Natural killer cell treated with Interleukin-12 subunit alpha and Interleukin-12 subunit beta and Interleukin-15 and Interleukin-18, amount 100 ng/mL, for 72 hours (primary cell): ENCODE measurements at places on chromosomes 2 and 18. TPM values are rescaled to one million over a fixed set of nuclear protein-coding genes. Genes with fewer than 3 reads are reported as not detected.

DNA sequence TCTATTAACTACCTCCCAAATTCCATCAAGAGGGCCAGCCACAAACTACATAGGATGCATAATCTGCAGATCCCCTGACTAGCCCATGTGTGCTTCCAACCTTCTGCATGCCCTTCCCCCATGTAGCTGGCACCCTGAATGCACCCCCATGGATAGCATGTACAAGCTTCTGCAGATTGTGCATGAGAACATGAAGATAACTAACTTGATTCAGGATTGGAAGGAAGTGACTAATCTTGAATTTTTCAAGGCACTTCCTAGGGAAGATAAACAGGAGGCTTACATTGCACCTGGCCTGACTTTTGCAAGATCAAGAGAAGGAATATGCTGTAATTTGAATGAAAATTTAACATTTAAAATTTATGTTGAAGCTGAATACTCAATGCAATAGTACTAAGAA is 66.7 kb downstream of the CDC42EP3 start:
- peaks cover 43% of the 10 kb centered on the region for H3K36me3 ChIP-seq
- peaks cover 36% of the 10 kb centered on the region for H3K4me1 ChIP-seq
- no peak for DNase-seq
- H3K27me3 ChIP-seq: no peaks in the 10 kb centered on the region

- H3K4me1 ChIP-seq: no peaks in the 10 kb centered on the region
- H3K36me3 ChIP-seq: no peaks in the 10 kb centered on the region
- H3K27me3 ChIP-seq: no peaks in the 10 kb centered on the region
- no peak for DNase-seq
These were observed 25.3 kb upstream of the CPS1 start for GRCh38 chr2:210531050-210531449.

The IL1R2 gene
- total RNA-seq: not detected

DNA sequence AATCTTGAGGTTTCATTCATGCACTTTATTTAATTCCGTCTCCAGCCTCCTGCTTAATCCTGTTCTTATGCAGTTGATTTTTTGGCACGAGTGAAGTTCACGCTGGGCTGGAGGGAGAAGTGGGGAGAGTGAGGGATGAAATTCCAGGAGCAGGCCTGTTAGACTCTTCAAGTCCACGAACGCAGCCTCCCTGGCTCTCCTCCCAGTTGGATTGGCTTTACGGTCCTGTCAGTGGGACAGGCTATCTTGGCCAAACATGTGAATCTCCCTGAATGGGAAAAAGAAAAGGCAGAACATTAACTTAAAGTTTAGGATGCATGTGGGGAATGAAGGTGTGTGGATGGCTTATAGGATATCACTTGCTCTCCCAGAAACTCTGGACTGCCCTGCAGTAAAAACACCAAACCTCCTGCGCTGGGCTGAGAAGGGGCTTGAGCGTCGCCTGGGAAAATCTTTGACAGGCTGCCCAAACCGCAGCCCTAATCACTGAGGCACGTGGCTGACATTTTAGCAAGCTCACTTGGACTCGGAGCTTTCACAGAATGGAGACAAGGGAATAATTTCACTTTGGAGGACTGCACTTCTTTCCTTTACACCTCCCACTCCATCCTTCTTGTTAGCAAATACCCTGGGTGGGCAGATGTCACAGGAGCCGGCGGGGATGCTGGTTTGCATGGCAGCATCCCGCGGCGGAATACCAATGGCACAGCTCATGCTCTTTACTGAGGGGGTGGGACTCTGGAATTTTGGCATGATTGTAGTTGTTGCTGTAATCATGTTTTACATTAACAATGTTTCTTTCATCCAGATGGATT is 93.9 kb downstream of the ACKR3 start:
- H3K4me3 ChIP-seq: no peak overlapping the region
- no peak for DNase-seq
- no peak overlapping the region for H3K27ac ChIP-seq

The AMER3 gene
- not detected for total RNA-seq

The C2orf66 gene
- total RNA-seq: 0.21 TPM

DNA sequence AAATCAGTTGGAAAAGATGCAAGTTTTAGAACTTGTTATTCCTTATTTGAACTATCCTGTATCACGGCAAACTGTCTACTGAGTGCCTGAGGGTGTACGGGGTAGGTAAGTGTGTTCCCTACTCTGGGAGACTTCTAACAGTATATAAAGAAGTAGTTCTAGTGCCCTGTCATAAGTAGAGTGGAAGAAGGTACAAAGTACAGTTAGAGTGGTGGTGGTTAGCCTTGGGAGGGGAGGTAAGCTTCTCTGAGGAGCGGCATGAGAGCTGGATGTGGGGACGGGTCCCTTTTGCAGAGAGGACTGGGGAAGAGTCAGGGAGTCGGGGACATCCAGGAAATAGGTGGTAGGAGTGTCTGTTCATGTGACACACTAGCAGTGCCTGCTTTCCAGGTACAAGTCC is 48.5 kb downstream of the DGKD start:
- no peaks in the 10 kb centered on the region for H3K27me3 ChIP-seq
- no peak for DNase-seq
- H3K4me3 ChIP-seq: no peak overlapping the region
- H3K27ac ChIP-seq: peak overlapping the region; percentile 1
- peaks cover 6% of the 10 kb centered on the region for H3K36me3 ChIP-seq
- peaks cover 43% of the 10 kb centered on the region for H3K4me1 ChIP-seq

DNA sequence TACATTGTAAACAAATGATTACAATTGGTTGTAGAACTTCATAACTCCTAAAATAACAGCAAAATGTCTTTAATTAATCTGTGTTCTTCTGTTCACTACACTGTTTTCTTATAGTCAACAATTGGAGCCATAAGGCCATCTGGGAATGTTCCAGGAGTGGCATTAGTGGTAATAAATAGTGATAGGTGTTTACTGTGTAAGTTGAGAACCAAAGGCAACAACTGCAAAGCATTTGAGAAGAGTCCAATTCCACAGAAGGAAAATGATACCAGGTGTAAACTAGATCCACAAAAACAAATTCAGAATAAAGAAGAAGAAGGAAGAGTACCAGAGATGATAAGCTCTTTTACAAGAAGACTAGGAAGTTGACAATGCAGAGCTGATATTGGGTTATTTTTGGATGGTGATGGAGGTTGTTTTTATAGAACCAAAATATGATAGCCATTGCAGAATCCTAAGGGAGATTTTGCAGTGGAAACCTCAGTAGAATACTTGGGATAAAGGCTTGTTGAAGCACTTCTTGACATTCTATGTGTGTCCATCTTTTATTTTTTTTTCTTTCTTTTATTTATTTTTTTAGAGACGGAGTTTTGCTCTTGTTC is 52.9 kb downstream of the ANTXR1 start:
- peaks cover 40% of the 10 kb centered on the region for H3K27me3 ChIP-seq
- no peak overlapping the region for H3K4me3 ChIP-seq
- DNase-seq: no peak
- H3K36me3 ChIP-seq: no peaks in the 10 kb centered on the region

DNA sequence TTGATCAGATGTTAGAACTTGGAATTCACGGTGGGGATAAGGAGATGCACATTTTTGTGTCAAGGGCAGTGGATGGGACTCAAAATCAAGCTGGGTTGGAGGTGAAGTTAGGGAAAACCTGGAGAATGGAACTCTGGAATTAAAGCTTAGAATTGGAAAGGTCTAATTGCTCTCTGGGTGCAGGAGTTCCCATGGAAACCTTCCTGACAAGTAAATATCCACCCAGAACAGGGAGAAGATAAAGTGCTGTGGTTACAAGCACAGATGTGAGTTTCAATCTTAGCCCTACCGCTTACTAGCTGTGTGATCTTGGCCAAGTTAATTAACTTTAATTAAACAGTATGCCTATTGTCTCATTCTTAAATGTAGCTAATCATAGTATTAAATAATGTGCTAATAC is 71.3 kb upstream of the TCF7L1 start:
- no peak for DNase-seq
- no peak overlapping the region for H3K27ac ChIP-seq
- no peaks in the 10 kb centered on the region for H3K4me1 ChIP-seq
- H3K27me3 ChIP-seq: peaks cover 16% of the 10 kb centered on the region

GRCh38 chr2:69490486-69490885 is 53.3 kb upstream of the NFU1 start:
- H3K27me3 ChIP-seq: no peaks in the 10 kb centered on the region
- no peak for DNase-seq
- H3K36me3 ChIP-seq: peaks cover 17% of the 10 kb centered on the region
- H3K4me3 ChIP-seq: no peak overlapping the region

- no peak overlapping the region for H3K4me3 ChIP-seq
- no peaks in the 10 kb centered on the region for H3K4me1 ChIP-seq
- no peak for DNase-seq
- no peaks in the 10 kb centered on the region for H3K27me3 ChIP-seq
- no peak overlapping the region for H3K27ac ChIP-seq
- H3K36me3 ChIP-seq: no peaks in the 10 kb centered on the region
These were observed 18.9 kb upstream of the ALLC start for GRCh38 chr2:3639015-3639630.

GRCh38 chr2:160252278-160252887 is 52.3 kb upstream of the ITGB6 start:
- H3K4me3 ChIP-seq: no peak overlapping the region
- no peak for DNase-seq
- no peak overlapping the region for H3K27ac ChIP-seq
- no peaks in the 10 kb centered on the region for H3K27me3 ChIP-seq
- H3K36me3 ChIP-seq: no peaks in the 10 kb centered on the region
- H3K4me1 ChIP-seq: no peaks in the 10 kb centered on the region

The CDH20 gene
- total RNA-seq: 0.10 TPM

- H3K4me1 ChIP-seq: no peaks in the 10 kb centered on the region
- no peaks in the 10 kb centered on the region for H3K36me3 ChIP-seq
- no peak overlapping the region for H3K4me3 ChIP-seq
These were observed 339.3 kb downstream of the LRP1B start for GRCh38 chr2:141791521-141791920.

GRCh38 chr2:11344956-11345677 is 681 bp upstream of the ROCK2 start:
- no peak for DNase-seq
- peak overlapping the region; percentile 46 for H3K27ac ChIP-seq
- peak overlapping the region; percentile 72 for H3K4me3 ChIP-seq
- H3K36me3 ChIP-seq: peaks cover 5% of the 10 kb centered on the region

- H3K36me3 ChIP-seq: no peaks in the 10 kb centered on the region
- H3K27me3 ChIP-seq: no peaks in the 10 kb centered on the region
- H3K4me1 ChIP-seq: peaks cover 11% of the 10 kb centered on the region
- no peak for DNase-seq
- H3K27ac ChIP-seq: no peak overlapping the region
- H3K4me3 ChIP-seq: peak overlapping the region; percentile 59
These were observed 56.4 kb downstream of the RTP5 start for GRCh38 chr2:241925821-241926441.

The SH2D6 gene
- 0.24 TPM for total RNA-seq

DNA sequence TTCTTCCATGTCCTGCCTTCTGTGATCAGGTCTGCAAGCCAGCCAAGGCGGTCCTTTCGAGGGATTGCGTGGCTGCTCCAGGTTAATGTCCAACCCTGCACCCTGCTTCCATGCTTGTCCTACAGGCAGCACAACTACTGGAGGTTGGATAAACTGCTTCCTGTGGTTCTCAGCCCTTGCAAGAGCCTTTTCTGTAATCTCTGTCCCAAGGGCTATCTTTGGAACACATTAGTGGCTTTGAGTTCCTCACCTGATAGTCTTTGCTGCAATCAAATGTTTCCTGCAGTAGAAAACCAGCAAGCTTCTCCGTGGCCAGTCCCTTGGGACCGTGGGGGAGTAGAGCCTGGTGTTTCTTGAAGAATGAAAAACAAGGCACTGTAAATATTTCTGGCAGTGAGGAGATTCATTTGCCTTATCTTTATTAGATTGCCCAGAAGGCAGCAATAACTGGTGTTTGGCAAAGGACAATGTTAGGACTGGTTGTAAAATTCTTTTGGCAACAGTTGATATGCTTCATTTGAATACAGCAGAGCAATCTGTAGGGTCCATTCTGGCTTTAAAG is 214.4 kb downstream of the FHOD3 start:
- no peak for DNase-seq
- H3K27me3 ChIP-seq: peaks cover 9% of the 10 kb centered on the region
- no peak overlapping the region for H3K4me3 ChIP-seq
- H3K27ac ChIP-seq: no peak overlapping the region

DNA sequence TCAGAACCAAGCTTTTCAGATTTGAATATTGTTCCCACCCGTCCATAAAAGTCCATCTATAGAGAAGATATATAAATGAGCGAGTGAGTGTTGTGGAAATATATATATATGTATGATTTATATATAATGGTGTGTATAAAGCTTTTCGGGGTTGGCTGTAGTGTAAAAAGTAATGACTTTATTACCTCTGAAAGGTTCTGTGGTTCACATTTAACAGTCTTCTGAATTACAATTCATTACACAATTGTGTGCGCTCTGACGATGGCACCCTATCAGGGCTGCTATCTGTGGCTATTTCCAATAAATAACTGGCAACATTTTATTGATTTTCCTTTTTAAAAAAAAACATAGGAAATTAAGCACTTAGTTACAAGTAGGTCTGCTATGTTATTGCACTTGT is 2.7 kb upstream of the BCL11A start:
- no peak overlapping the region for H3K27ac ChIP-seq
- DNase-seq: no peak
- peaks cover 21% of the 10 kb centered on the region for H3K4me1 ChIP-seq
- H3K4me3 ChIP-seq: no peak overlapping the region
- H3K27me3 ChIP-seq: peaks cover 35% of the 10 kb centered on the region

GRCh38 chr2:18218160-18218933 is 339.9 kb downstream of the KCNS3 start:
- no peak for DNase-seq
- H3K27ac ChIP-seq: no peak overlapping the region
- H3K27me3 ChIP-seq: no peaks in the 10 kb centered on the region
- H3K4me1 ChIP-seq: no peaks in the 10 kb centered on the region

- H3K27me3 ChIP-seq: no peaks in the 10 kb centered on the region
- no peak for DNase-seq
- no peaks in the 10 kb centered on the region for H3K36me3 ChIP-seq
- H3K4me1 ChIP-seq: no peaks in the 10 kb centered on the region
These were observed 47.0 kb downstream of the PLEKHM3 start for GRCh38 chr2:207978177-207978948.

DNA sequence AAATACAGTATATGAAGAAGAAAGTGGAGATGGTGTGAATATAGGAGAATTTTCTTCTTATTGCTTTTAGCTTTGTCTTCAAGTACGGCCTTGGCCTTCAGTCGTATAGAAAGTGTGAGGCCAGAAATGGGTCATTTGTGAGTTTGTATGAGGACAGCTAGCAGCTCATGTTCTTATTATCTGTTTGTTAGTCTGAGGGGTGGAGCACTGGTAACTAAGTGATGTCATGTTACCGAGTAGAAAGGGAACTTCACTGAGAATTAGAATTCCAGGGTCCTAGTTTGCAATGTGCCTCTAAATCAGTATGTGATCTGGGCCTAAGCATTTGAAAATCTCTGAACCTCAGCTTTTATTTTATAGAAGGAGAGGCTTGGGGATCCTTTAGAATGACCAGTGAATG is 588.6 kb downstream of the NRXN1 start:
- no peaks in the 10 kb centered on the region for H3K4me1 ChIP-seq
- DNase-seq: no peak
- H3K27me3 ChIP-seq: no peaks in the 10 kb centered on the region
- H3K27ac ChIP-seq: no peak overlapping the region

DNA sequence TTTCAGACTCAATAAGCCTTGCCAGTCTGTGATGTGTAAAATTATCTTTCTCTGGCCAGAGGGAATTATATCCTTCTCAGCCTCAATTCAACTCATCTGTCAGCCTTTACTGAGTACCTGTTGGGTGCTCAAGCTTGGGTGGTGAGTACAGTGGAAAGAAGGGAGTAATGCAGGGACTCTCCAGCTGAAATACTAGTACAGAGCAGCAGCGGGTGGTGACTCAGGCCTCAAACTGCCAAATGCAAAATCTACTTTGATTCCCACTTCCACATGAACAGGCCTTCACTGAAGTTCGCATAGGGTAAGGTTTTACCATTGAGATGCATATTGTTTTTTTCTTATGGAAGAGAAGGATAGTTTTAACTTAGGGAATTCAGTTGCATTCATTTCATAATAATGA is 326.8 kb downstream of the LRRTM1 start:
- no peaks in the 10 kb centered on the region for H3K27me3 ChIP-seq
- DNase-seq: no peak
- H3K36me3 ChIP-seq: no peaks in the 10 kb centered on the region
- H3K4me1 ChIP-seq: no peaks in the 10 kb centered on the region
